ENCODE measurements at places on chromosomes 7 and 10.

DNA sequence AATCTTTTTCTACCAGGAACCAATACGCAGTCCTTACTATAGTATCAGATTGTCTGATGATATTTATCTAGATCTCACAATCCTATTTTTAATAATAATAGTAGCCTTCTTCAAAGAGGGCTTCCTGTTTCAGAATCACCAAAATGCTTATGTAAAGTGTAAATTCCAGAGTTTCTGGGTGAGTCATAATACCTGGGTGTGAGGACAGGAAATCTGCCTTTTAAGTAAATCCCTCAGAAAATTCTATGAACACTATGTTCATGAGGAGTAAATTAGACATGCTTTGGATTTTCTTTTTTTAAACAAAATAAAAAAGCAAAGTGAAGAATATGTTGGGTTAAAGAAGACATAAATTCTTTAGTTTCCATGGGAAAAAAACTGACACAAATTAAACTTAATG is 20.5 kb downstream of the DKK1 start:
- DNase-seq: no peak

DNA sequence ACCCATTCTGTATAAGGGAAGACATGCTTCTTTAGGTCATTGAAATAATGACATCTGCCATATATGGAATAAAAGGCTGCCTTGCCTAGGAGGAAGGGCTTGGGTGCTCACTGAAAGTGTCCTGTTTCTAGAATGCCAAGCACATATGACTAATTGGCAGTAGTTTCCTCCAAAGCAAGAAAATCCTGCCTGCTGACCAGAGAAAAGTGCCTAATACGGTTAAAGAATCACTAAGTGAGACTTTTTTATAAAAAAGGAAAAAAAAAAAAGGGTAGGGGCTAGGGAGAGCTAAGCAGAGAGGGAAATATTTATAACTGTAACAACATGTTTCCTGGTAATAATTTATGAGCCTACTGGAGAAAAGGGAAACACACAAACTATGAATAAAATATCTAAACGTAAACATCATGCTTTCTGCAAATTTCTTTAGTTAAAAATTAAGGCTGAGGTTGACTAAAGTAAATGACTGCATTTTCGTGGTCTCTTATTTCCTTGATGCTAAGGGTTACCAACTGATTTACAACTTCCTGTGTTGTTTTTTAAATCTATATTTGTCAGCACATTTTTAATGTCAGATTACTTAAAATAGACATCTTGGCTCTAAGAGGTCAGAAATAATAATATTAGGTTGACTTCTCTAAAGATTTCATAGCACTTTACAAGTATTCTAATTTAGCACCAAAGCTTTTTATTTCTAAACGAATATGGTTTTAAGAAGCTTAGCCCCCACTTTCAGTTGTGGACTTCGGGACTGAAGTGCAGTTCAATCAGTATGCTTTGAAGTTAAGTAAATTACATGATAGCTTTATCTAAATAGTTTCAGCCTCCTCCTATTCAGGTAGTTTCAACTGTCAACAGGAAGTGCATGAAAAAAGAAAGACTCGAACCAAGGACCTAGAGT is 89.6 kb downstream of the CABCOCO1 start:
- no peak for DNase-seq

GRCh38 chr7:45643630-45644029 is 69.5 kb downstream of the ADCY1 start:
- DNase-seq: no peak

DNA sequence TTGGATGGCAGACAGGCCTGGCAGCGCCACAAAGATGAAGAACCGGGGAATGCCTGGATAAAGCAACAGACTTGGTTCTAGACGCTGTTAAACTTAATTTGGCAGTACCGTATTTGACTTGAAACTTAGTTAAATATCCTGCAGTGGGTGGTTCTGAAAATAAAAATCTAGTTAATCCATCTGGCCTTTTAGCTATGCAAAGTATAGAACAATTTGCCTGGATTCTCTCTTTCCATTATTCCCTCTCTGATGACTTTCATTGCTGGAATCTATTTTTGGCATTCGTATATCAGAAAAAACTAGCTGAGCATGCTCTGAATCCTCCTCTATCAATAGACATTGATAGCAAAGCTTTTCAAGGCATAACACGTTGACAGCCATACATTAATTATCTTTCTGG is 203.6 kb downstream of the MACC1 start:
- DNase-seq: no peak

DNA sequence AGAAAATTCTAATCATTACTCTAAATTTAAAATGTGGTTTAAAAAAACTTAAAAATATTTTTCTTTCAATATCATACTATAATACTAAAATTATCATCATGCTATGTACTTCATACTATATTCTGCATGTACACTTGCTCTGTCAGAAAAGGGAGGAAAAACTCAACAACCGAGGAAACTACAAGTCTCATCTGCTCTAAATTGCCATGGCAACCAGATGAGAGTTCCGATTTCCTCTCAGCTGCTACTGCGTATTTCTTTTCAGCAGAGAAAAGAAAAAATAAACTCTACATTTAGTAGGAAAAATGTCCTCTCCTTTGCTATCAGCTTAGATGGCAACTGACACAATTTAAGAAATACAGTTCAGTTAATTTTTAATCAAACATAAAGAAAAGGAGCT is 178.9 kb downstream of the SRPK2 start:
- no peak for DNase-seq

- DNase-seq: no peak
Measured at GRCh38 chr10:34824870-34825269, 9.8 kb upstream of the PARD3 start.

GRCh38 chr7:2510909-2511768 is 8.4 kb upstream of the LFNG start:
- DNase-seq: peak; percentile 24

GRCh38 chr10:27819781-27820531 is 74.3 kb upstream of the MKX start:
- no peak for DNase-seq

- DNase-seq: no peak
Measured at GRCh38 chr7:114783508-114783907, 138.4 kb upstream of the MDFIC start.

DNA sequence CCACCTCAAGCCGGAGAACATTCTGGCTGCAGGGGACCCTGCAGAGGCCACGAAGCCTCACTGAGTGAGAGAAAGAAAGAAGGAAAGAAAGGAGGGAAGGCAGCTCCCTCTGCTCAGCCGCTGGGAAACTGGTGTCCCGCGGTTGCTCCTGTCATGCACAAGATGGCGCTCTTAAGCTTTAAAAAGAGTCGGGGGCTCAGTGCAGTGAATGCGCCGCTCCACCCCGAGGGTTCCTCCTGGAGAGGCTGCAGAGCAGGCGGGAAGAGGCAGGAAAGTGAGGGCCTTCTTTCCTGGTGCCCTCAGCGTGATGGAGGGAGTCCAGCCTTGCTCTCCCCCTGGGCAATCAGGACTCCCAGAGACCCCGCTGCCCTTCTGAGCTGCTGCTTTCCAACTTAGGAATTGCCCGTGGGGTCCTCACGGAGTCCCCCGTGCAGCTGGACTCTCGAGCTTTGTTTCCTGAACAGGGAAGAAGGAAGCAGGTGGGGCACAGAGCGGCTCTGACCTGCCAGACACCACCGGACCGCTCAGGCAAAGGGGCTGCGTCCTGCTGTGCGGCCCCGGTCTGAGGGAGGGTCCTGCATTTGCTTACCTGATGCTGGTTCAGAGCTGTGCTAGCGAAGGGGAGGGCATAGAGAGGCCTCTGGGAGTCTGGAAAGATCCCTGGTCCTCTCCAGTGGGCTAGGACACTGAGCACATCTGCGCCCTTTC is 141.9 kb upstream of the MKI67 start:
- DNase-seq: no peak

DNA sequence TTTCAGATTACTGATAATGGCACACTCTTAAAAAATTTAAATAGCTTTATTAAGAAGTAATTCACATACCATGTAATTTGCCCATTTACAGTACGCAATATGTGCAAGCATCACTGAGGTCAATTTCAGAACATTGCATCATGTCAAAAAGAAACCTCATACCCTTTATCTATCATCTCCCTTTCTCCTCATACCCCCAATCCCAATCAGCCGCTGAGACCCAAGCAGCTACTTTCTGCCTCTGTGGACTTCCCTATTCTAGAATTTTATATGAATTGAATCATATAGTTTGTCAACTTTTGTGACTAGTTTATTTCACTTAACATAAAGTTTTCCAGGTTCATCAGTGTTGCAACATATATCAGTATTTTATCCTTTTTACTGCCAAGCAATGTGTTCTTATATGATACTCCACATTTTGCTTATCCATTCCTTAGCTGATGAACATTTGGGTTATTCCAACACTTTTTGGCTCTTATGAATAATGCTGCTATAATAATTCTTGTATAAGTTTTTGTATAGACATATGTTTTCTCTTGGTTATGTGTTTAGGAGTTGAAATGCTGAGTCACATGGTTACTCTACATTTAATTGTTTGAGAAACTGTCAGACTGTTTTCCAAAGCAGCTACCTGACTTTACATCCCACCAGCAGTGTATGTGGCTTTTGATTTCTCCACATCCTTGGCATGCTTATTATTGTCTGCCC is 26.9 kb upstream of the TPK1 start:
- no peak for DNase-seq

GRCh38 chr10:112678987-112679386 is 232.0 kb downstream of the VTI1A start:
- DNase-seq: no peak

- no peak for DNase-seq
Measured at GRCh38 chr7:140922741-140923345, 1.9 kb downstream of the BRAF start.

GRCh38 chr7:118762451-118762850 is 537.9 kb downstream of the ANKRD7 start:
- DNase-seq: no peak

GRCh38 chr10:6145166-6145987 is 56.5 kb downstream of the RBM17 start:
- DNase-seq: no peak

GRCh38 chr7:46089281-46089680 is 168.2 kb upstream of the IGFBP3 start:
- DNase-seq: no peak

DNA sequence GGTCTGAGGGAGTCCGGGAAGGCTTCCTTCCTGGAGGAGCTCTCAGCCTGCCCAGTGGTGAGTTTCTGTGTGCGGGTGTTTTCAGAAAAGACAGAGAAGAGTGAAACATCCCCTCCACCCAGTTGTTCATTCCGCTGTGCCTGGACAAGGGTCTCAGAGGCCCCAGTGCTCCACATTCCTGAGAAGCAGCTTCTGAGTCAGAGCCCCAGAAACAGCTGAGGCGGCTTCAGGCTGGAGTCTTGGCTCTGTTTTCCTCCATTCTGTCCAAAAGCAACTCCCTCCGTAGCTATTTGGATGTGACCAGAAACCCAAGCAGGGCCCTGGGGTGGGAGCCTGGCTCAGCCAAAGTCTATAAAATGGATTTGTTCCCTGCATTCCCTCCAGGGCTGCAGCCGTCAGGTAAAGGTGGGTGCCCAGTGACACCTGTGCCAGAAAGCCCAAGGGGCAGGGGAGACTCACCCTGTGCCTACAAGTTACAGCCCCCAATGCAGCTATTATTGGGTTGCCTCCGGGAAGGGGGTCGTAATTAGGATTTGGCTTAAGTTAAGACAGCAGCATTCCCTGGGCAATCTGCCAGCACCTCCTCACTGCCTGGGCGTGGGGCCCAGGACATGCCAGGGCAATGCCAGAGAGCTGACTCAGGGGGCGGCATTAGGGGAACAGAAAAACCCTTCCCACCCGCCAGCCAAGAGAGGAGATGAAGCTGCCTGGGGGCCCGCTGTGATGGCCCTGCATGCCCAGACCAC is 13.1 kb upstream of the CAMK2G start:
- no peak for DNase-seq

DNA sequence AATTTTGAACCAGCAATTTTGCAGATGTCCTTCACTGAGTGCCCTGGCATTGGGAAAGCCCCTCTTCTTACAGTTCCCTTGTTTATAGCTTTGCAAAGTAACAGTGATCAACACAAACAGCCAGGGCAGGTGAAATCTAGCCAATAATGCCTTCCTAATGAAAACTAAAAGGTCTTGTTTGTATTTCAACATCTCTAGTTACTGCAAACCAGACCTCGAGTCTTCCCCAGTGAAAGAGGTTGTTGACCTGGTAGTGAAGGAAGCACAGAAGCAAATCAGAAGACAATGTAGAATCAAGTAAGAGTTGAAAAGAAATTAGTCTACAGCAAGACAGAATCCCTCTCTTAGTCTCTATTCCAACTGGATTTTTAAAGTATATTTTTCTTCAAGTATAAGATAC is 231.2 kb downstream of the SNX13 start:
- DNase-seq: no peak

DNA sequence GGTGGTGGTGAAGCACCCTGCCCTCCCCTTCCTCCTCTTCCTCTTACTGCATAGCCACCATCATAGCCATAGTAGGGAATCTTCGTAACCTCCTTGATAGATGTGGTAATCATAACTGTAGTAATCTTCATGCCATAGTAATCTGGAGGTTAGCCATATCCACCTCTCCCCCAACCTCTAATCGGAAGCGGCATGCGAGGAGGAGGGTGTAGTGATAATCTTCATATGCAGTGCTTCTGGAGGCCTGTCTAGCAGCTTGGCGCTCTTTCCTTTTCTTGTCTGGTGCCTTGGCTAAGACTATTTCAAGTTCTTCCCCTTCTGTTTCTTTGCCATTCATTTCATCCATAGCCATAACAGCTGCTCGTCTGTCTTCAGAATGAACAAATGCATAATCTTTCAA is 90.9 kb downstream of the MLLT10 start:
- no peak for DNase-seq

Data from stimulated activated naive CD4-positive, alpha-beta T cell treated with Interleukin-2 at 50 U/mL for 16 hours (primary cell).